Hematopoietic multipotent progenitor cell (in vitro differentiated cells): ENCODE measurements at places on chromosomes 13 and 19. TPM values are rescaled to one million over a fixed set of nuclear protein-coding genes. Genes with fewer than 3 reads are reported as not detected.

DNA sequence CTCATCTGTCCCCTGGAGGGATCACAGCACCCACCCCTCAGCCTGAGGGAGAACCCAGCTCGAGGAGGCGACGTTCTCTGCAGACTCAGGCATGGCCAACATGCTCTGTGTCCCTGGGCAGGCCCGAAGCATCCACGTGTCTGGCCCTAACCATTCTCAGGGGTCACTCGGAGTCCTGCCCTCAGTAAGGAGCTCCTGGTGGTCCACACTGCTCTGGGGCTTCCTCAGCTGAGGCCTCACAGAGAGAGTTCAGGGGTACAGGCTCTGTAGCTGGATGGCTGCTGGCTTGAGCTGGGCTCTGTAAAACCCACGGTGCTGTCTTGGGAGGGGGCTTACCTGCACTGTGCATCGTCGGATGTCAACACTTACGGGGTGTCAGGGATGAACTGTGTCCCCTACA, 4.4 kb upstream of the SIGLEC8 start:
- DNase-seq, result no peak

DNA sequence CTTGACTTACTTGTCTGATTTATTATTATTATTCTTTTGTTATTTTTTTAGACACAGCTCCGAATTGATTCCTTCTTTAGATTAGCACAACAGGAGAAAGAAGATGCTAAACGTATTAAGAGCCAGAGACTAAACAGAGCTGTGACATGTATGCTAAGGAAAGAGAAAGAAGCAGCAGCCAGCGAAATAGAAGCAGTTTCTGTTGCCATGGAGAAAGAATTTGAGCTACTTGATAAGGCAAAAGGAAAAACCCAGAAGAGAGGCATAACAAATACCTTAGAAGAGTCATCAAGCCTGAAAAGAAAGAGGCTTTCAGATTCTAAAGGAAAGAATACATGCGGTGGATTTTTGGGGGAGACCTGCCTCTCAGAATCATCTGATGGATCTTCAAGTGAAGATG, 29.4 kb downstream of the ERCC5 start:
- no peak for DNase-seq

The ATP8A2 gene
- total RNA-seq, result under 0.01 TPM

The HMGB1 gene
- 86.2 TPM for total RNA-seq

The DMKN gene
- 1.6 TPM for total RNA-seq

DNA sequence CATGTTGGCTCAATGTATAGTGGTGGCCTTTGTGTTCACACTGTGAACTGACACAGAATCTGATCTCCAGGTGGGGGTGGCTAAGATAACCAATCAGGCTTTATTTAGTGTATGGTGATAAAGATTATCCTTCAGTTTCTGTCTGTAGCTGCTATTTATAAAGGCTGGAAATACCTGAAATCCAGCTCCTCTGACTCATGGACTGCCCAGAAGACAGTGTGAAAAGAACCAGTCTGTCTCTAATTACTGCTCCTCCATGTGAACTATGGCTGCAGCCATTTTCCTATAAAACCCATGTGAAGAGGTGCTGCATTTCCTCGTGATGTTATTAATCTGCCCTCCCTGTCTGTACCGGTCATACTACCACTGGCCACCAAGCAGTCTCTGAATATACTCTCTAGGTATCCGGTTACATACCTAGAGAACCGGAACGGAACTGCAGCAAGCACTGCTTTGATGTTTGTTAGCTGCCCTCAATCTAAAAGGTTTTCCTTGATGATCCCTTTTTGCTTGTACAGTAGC, 238.0 kb downstream of the LHFPL6 start:
- DNase-seq, result no peak

The PSG4 gene
- not detected for total RNA-seq

- DNase-seq, result peak; percentile 44
Observed at GRCh38 chr13:20127562-20128458, 33.0 kb downstream of the GJA3 start.

DNA sequence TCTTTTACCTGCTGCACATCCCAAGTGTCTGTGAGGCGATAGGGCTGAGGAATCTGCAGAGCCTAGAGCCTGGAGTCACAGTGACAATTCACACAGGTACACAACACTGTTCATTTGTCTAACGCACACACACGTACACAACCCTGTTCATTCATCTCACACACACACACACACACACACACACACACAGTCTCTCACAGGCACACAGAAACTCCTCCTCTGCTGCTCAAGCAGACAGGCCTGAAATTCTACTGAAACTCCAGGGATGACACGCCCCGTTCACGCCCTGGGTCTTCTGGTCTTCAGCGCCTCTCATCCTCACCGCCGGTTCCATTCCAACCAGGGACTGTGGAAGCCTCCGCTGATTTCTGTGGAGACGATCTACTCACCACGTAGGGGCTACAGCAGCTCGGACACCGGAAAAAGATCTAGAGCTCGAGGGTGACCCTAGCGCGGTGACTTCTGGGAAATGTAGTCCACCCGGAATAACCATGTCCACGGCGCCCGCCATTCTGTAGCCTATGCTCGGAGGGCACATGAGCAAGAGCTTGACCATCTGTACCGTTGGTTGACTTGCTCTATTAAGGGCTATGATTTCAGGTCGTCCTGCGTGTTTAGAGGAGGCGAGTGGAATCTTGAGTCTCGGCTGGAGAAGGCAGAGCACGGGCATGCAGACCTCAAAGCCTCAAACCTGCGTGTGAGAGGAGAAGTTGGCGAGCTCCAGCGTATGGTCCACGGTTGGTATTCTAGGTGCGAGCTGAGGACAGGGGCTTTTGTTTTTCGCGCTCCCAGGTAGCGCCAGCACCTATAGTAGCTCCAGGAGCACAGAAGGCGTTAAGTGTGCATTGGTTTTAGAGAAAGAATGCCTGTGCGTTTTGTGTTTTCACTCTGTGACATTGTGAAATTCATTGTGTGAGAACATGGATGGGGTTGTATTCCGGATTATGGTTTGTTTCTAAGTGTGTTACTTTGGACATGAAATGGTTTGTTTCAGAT, 33.4 kb downstream of the ZNF45 start:
- DNase-seq, result peak; percentile 22

- no peak for DNase-seq
Observed at GRCh38 chr13:46668302-46668720, 115.3 kb downstream of the LRCH1 start.

The CKAP2 gene
- 11.8 TPM for total RNA-seq

GRCh38 chr13:26540334-26540733, 17.1 kb upstream of the WASF3 start:
- no peak for DNase-seq

- DNase-seq, result no peak
Observed at GRCh38 chr19:30871979-30872378, 477.3 kb downstream of the TSHZ3 start.

- no peak for DNase-seq
Observed at GRCh38 chr13:92734068-92734467, 492.5 kb upstream of the GPC6 start.

GRCh38 chr13:28685892-28686291, 27.0 kb downstream of the POMP start:
- no peak for DNase-seq

The LYPD5 gene
- 3.5 TPM for total RNA-seq
